ENCODE measurements at places on chromosomes 2 and 18.

DNA sequence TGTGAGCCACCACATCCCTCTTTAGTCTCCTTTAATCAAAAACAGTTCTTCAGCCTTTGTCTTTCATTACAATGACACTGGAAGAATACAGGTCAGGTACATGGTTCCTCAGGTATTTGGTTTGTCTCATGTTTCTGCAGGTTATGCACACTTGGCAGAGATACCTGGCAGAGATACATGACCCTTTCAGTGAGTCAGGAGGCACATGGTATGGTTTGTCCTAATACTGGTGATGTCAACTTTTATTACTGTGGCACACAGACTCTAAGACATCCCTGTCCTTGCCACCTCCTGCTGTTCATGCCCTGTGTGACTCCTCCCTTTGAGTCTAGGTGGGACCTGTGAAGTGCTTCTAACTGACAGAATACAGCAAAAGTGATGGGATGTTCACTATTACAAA lies 58.4 kb downstream of the SPIRE1 start:
- no peak for DNase-seq

GRCh38 chr2:204796581-204796980 lies 251.3 kb downstream of the PARD3B start:
- DNase-seq = no peak

GRCh38 chr2:95031076-95031725 lies 5.7 kb downstream of the MAL start:
- DNase-seq = no peak

DNA sequence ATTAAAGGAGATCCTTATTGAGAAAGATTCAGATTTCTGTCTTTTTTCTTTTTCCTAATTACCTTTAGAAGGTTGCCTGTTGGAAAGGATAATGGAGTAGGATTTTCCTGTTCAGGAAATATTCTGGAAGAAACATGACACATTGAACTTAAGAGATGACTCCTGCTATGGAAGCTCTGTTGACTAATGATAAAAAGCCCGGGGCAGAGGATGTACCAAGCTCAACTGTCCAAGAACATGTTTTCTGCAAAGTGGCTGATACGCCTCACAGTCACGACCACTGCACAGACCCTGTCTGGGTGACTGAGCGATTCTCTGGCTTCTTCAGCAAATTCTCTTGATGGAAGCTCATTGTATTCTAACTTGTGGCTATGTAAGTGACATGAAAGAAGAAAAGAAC lies 86.2 kb upstream of the THOC1 start:
- DNase-seq = no peak

DNA sequence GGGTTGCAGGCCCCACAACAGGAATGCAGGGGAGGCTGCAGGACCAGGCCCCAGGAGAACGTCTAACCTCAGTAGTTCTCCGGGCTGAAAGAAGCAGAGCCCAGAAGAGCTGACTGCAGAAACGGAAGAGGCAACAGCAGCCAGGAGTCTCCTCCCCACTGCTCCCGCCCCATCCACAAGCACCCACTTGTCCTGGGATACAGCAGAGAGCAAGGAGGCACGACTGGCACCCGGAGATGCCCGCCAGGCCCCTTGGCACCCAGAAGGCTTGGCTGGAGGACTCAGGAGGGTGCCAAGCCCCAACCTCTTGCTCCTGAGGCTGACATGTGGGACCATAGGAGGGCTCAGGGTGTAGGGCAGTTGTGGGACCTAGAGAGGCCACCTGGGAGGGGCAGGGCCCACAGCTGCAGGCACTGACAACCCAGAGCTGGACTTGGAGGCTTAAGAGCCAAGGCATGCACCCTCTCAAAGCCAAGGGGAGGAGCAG lies 29.0 kb upstream of the TNS1 start:
- DNase-seq = no peak

DNA sequence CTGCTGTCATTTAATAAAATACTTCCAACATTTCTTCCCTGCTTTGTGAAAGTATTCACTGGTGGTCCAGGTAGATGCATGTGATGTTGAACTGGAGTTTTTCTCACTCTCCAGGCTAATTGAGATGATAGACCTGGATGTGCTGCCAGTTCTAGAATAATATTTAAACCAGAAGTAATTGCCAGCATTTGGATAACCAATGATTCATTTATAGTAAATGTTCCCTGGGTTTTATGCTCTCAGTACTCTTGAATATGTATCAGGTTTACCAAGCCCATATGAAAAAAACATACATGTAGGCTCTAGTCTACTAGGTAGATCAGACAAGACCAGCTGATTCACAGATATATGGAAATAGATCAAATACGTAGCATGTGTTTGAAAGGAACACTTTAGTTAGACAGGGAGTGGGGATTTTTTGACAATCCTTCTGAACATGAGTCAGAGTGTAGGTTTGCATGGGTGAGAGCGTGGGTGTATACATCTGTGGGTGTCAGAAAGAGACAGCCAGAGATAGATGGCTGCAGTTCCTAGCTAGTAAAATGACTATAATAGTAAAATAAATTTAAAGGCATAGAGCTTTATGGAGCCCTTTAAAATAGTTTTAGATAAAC lies 115.1 kb downstream of the NAB1 start:
- DNase-seq = no peak

DNA sequence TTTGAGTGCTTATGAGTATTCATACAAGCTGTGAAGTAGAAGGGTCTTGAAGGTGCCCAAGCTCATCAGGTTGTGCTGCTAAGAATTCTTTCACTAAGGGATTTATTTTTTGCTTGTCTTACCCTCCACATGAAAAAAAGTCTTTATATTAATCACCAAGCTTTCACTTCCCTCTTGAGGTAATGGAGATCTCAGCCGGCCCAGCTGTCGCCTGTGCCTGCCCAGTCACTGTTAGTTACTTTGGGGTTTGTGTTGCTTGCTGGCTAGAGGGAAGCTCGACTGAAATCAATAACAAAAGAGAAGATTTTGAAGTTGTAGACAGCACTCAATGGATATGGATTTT lies 21.9 kb downstream of the MC2R start:
- no peak for DNase-seq

GRCh38 chr2:231357048-231357447 lies 38.5 kb upstream of the B3GNT7 start:
- DNase-seq = no peak

DNA sequence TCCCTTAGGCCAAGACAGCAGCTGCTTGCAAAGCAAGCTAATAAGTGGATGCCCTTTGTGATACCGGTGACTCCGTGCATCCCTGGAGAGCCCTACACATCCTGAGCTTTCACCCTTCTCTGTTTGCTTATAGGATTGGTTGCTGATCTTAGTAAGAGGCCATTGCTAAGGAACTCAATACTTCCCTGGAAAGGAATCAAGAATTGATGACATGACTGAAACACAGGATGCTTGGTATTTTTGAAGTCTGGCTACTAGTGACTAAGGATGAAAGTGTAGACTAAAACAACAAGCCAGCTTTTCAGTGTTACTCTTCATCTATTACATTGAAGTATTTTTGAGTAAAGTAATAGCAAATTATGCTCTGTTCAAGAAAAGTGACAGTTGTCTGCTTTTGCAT lies 123.0 kb upstream of the SERPINE2 start:
- DNase-seq = no peak

GRCh38 chr18:45253973-45254708 lies 361.1 kb upstream of the SLC14A2 start:
- DNase-seq = no peak

DNA sequence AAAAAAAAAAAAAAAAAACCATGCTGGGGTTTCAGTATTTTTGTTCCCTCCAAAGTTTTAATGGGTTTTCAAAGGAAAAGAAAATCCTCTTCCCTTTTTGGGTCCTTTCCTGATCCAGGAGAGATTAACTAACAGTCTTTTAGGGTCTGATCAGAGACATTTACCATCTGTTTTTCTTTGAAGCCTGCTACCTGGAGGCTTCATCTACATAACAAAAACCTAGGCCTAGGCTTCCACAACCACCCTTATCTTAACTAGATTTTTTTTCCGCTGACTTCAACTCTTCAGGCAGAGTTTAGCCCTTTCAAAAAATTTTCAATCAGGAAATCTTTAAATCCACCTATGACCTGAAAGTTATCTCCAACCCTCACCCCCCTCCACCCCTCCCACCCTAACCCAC lies 154.7 kb downstream of the MBD2 start:
- DNase-seq = no peak

GRCh38 chr2:197944416-197945096 lies 140.2 kb downstream of the PLCL1 start:
- DNase-seq = no peak

- no peak for DNase-seq
Observed at GRCh38 chr2:119846021-119846420, 86.3 kb downstream of the PTPN4 start.

DNA sequence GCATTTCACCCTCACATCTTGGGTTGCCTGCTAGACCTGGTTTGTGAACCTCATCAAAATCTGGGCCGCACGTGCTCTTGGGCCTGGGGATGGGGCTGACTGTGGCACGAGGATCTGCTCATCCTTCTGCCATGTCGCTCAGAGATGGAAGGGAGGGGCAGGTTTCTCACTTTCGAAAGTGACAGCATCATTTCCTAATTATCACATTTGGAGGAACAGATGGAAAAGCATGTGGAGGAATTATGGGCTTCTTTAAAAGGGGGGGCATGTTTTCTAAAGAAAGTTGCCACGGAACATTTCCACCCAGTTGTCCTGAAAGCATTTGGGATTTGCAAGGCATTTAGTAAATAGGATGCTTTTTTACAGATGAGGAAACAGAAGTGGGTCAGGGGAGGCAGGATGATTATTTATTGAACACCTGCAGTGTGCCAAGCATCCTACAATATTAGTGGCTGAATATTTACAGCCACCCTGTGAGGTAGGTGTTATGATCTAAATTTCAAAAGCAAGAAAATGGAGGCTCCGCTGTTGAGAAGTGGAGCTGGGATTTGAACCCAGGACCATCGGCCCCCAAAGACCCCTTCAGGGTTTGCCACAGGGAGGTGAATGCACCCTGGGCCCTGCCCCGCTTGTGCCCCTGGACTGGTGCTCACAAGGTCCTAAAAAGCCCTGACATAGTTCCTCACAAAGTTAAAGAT lies 104.2 kb upstream of the MYCN start:
- DNase-seq = no peak

- no peak for DNase-seq
Observed at GRCh38 chr2:145094370-145094769, 574.5 kb upstream of the ZEB2 start.

GRCh38 chr2:48448274-48449061 lies 81.5 kb upstream of the STON1 start:
- no peak for DNase-seq

GRCh38 chr2:46735108-46735691 lies 180.4 kb downstream of the MCFD2 start:
- DNase-seq = no peak

DNA sequence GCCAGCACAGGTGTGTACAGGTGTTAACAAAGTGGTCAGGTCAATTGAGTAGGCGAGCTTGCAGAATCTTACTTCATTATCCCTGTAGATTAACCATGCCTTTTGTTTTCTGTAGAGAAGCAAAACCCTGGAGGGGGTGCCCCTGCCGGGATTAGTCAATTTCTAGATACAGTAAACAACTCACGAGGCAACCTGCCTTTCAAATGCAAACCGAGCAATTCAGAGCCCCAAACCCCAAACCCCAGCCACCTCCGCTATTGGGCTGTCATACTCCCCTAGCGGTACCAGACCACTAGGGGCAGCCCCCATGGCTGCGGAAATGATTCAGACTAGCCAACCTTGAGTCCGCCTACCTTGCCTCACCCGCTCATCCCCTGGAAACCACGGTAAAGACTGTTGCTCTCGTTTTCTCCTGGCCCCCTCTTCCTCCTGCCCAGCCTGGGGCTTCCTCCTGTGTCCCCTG lies 61.4 kb upstream of the KIF5C start:
- peak; percentile 40 for DNase-seq

DNA sequence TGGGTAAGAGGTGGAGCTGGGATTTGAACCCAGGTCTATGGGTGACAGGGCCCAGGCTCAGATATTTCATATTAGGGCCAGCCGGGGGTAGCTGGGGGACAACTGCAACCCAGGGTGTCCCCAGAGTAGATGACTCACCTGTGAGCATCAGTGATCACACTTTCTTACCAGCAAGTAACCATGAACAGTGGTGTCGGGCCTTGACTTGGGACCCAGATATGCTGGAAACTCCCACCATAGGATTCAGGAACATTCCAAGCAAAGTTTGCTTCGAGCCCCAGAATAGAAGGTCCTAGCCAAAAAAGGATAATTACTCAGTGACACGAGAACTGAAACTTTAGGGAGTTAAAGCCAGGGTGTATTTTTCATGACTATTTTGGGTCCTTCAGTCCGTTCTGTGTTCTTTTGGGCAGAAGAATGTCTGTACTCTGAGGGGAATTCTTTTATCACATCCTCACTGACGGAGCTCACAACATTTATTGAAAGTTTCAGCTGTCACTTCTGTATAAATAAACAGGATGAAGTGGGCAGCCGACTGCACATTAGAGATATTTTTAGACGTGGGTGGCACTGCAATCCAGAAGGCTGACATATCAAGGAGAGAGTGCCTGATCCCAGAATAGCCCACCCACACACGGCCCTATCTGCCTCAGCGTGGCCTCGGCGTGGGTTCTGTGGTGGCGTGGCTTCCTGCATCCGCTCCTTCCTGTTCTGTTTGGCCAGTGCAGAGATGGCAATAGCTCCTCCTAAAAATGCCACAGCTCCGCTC lies 45.6 kb downstream of the RAMP1 start:
- no peak for DNase-seq

DNA sequence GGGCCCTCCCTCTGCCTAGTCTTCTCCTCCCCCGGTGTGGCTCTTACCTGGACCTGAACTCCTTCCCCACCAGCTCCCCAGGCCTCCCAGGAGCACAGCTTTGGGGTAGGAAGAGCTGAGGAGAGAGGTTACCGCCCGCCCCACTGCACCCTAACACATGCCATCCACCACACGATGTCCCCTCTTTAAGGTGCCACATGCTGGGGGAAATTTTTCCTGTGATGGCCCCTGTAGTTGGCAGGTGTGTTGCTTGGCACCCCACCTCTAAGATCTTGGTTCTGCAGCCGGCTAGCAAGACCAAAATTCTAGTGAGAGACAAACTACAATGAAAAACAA lies 6.9 kb upstream of the TEX261 start:
- DNase-seq = no peak

- no peak for DNase-seq
Observed at GRCh38 chr2:33395655-33396249, 80.7 kb upstream of the RASGRP3 start.

- DNase-seq = no peak
Observed at GRCh38 chr2:101399021-101399799, 11.9 kb upstream of the CREG2 start.

DNA sequence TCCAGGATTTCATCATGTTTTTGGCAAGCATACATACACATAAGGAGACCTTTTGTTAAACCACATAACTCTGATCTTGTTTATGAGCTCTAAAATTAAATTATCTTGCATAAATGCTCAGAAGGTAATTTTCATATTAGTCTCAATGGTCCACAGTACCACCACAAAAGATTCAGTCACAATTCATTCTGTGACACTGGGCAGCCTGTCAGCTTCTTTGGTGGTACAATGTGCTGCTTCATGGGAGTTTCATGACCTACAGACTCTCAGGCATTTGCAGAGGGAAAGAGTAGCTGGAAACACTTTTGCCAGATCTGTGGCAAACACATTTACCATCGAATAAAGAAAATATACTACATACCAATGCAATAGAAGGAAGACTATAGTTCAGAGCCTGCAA lies 51.3 kb upstream of the ZNF397 start:
- DNase-seq = no peak

GRCh38 chr2:232292395-232293154 lies 86.0 kb upstream of the ALPP start:
- DNase-seq = no peak

GRCh38 chr18:45164551-45164950 lies 450.7 kb upstream of the SLC14A2 start:
- no peak for DNase-seq

GRCh38 chr18:50898919-50899318 lies 20.0 kb downstream of the ME2 start:
- DNase-seq = no peak

- no peak for DNase-seq
Observed at GRCh38 chr2:74755386-74755785, 78.5 kb upstream of the HK2 start.
